ENCODE measurements at places on chromosomes 6 and 20.

DNA sequence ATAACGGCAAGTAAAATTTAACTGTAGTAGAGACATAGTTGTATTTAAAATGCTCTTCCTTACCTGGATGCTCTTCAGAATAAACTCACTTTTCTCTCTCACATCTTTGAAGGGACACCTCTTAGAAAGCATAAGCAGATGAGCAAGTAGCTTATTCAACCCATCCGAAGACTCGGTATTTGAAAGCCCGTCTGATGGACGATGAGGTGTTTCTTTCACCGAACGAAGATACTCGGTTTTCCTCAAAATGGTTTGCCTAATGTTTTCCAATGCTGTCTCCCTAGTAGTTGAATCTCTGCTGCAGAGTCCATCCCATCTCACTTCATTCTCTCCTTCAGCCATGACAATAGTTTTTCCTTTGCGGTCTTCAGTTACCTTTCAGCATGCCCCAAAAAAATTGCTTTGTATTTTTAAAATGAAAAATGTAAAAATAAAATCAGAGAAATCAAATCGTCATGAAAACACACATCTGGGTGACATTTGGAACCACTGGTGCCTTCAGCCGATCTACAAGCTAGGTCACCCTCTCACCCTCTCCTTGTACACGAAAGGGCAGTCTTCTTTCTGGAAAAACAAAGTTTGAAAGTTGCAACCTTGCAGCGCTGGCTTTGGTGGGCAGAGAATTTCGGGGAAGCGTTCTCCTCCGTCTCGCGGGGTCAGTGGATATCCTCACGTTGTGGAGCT lies 772 bp downstream of the SESN1 start:
- DNase-seq, result no peak

DNA sequence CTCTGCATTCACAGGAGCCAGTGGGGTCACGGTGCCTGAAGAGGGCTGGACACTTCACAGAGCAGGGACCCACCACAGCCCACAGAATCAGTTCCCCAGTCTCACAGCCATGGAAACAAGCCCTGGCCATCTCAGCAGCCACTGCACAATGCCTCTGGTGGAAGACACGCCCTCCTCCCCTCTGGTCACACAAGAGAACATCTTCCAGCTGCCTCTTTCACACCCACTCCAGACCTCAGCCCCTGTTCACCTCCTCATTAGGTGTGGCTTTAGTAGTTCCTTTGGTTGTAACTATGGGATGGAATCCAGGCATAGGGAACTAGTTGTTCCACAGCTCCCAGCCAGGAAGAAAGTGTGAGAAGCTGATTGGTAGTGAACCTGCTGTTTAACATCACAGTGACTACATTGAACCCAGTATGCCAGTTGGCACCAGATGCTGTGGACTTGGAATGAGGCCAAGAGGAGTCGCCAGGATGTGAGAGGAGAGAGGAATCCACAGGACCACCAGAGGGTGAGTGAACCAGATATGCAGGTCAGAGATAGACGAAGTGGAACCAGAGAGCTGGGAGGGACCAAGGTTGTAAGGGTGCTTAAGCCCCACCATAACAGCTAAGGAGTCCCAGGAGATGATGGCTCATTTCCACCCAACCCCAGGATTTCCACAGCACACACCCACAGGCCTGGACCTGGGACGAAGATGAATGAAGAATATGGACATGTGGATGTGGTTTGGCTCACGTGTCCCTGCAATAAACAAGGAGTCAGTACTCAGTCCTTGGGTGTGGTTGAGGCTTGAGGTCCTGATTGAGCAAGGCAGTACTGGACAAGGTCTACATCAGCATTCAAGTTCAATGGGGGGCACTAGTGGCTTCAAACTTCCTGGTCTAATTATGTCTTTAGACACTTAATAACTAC lies 8.8 kb upstream of the BTN3A3 start:
- DNase-seq, result no peak

GRCh38 chr20:54014293-54014926 lies 56.0 kb downstream of the BCAS1 start:
- DNase-seq, result no peak

DNA sequence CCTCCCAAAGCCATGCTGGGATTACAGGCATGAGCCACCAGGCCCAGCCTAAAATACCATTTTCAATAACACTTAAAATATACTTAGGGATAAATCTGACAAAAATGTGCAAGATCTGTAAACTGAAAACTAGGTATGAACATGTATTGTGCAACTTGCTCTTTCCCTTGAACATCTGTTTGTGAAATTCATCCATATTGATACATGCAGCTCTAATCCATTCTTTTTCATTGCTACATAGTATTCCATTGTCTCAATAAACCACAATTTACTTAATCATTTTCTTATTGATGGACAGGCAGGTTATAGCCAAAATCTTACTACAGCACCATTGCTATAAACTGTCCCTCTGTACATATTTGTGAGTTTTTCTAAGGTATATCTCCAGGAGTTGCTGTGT lies 4.7 kb upstream of the SLC22A16 start:
- no peak for DNase-seq

GRCh38 chr6:117605169-117605826 lies 3.0 kb upstream of the GOPC start:
- peak; percentile 5 for DNase-seq

GRCh38 chr6:133816171-133816570 lies 72.7 kb upstream of the TCF21 start:
- DNase-seq, result no peak

GRCh38 chr20:63708301-63709148 lies 686 bp downstream of the ZGPAT start:
- no peak for DNase-seq

DNA sequence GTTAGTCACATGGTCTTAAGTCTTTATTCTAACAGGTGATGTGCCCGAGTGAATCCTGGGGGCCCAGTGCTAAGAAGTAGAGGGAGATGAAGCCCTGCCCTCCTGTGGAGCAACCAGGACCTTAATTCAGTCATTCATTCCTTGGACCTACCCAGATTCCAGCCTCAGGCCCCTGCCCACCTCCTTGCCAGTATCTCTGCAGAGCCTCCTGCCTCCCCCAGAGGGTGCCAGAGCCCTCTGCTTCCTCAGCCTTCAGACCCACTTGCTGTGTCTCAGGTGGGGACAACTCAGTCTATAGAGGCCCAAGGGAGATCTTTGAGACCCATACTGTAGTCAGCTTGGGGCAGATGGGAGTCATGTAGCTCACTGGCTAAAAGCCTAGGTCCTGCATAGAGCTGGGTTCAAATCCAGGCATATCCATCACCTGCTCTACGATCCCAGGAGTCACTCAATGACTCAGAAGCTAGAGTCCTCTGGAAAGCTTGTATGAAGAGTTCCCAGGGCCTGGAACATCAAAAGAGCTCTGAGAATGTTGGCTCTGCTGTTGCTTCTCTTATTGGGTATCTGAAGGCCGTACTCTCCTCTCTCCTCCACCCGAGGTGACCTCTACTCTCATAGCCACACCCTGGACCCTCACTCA lies 3.9 kb upstream of the SIGLEC1 start:
- no peak for DNase-seq

GRCh38 chr6:157976345-157977175 lies 5.1 kb upstream of the SYNJ2 start:
- no peak for DNase-seq

DNA sequence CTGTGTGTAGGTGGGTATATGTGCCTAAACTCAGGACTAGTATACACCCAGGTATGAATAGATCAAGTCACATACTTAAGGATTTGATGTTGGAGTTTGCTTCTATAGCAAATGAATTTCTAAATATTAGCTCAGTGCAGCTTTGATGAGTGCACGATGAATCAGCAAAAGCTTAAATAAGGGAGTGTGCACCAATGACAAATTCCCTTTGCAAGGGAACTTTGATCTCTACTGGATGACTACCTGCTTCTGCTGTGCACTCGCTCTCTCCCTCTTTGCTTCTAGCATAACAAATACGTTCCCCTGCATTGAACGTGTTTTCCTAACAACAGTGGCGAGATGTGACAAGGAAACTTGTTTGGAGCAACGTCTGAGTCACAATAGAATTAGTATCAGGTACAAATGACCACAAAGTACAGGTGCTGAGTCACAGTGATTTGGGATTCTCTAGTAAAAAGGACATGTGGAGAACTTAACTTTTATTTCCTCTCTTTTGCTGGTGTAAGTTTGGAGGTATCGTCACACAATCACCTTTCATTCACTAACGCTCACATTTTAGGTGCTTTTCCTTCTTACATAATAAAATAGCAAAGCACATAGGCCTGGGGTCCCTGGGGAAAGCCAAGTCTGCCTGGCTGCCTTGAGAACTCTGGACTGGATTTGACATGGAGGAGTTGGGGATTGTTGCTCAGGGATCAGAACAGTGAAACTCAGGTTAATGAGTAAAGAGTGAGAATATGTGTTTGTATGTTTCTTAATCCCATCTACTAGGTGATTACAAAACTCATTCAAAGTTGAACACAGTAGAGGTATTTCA lies 49.7 kb downstream of the KLHL31 start:
- no peak for DNase-seq

- no peak for DNase-seq
These were observed 509.0 kb downstream of the CD83 start for GRCh38 chr6:14626556-14626955.

- no peak for DNase-seq
These were observed 104.9 kb downstream of the RNASET2 start for GRCh38 chr6:166851426-166851825.

GRCh38 chr20:35721621-35722020 lies 20.4 kb downstream of the RBM39 start:
- DNase-seq, result no peak

- no peak for DNase-seq
These were observed 13.7 kb upstream of the ZNF831 start for GRCh38 chr20:59149678-59150504.

DNA sequence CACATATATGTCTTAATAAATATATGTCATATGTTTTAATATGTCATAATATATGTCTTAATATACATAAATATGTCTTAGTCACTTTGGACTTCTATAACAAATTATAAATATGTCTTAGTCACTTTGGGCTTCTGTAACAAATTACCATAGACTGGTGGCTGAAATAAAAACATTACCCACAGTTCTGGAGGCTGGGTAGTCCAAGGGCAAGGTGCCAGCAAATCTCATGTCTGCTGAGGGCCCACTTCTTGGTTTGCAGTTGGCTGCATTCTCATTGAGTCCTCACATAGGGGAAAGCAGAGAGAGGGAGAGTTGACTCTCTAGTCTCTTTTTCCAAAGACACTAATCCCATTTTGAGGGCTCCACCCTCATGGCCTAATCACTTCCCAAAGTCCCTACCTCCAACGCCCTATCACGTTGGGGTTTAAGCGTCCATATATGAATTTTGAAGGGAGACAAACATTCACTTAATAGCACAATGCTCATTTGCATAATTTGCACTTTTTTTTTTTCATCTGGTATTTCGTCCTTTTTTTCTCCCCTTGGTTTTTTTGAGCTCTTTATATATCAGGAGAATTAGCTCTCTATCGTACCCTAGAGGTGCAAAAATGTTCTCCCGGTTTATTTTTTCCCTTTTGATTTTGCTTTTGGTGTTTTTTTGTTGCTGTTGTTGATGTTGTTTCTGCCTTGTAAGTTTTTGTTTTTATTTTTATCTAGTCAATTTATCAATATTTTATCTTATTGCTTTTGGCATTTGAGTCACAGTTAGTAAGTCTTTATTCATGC lies 266.4 kb downstream of the PLCB1 start:
- DNase-seq, result no peak

GRCh38 chr6:34858681-34859080 lies 29.2 kb downstream of the TAF11 start:
- DNase-seq, result no peak

DNA sequence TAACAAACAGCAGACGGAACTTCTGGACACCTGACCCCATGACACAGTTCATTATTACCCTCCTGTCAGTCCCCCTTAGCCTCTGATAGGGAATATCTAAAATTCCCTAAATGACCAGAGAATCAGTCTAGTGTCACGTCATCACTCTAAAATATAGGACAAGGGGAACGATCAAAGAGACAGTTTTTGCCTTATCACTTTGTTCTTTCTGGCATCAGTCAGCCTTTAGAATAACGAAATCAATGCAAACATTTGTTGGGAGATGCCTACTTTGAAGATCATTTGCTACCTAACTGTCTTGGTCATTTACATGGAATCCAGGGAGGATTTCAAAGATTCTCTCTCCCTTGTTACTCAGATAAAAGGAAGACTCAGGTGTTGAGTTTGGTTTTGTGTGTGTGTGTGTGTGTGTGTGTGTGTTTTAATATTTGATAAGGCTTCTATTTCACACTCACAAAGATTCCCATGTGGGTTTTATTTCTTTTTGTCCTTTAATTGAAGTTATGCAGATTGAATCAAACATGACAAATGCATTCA lies 28.3 kb downstream of the LINC00237 start:
- DNase-seq, result no peak

GRCh38 chr6:72406517-72406916 lies 215.3 kb upstream of the KCNQ5 start:
- DNase-seq, result no peak

- DNase-seq, result no peak
These were observed 87.0 kb downstream of the CDH22 start for GRCh38 chr20:46221256-46221833.

DNA sequence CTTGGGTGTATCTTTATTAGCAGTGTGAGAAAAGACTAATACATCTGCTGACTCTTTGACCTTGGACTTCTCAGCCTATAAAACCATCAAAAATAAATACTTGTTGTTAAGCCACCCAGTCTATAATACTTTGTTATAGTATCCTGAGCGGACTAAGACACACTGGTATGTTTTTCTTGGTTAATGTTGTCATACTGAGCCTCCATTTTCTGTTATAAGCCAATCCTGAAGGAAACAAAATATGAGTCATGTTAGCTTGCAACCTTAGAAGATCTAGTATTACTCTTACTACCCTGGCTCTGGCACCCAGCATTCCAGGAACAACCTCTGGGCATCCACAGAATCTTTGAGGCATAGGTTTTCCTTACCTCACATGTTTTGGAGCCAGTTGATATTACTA lies 307.2 kb downstream of the FRK start:
- no peak for DNase-seq

DNA sequence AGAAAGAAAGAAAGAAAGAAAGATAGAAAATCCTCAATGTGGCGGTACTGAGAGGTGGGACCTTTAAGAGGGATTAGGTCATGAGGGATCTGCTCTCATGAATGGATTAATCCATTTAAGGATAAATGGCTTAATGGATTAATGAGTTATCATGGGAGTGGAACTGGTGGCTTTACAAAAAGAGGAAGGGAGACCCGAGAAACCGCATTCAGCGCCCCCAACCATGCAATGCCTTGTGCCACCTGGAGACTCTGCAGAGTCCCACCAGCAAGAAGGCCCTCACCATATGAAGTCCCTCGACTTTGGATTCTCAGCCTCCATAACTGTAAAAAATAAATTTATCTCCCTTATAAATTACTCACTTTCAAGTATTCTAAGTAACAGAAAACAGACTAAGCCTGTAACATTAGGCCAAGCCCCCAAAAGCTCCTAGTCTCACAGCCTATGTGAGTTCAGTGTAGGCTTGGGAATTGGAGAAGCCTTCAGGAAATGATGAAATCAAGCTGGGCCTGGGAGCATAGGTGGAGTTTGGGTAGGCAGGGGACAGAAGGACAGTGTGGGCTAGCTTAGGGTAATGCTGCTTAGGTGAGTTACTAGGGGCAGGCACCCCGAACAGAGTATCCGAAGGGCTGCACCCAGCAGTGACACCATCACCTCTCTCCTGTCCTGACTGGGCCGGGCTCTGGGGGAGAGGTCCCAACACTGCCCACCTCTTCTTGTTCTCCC lies 36.2 kb upstream of the RNF24 start:
- DNase-seq, result no peak

GRCh38 chr6:131867744-131868143 lies 59.9 kb downstream of the ENPP1 start:
- DNase-seq, result no peak

Measured in activated CD4-positive, CD25-positive, alpha-beta regulatory T cell (primary cell).